Fibroblast of the conjunctiva (primary cell): ENCODE measurements at places on chromosomes 4 and X.

GRCh38 chr4:12139296-12139695 lies 710.6 kb upstream of the HS3ST1 start:
- no peak for DNase-seq

GRCh38 chr4:180134091-180134866 lies 2108.9 kb upstream of the TENM3 start:
- no peak for DNase-seq

- DNase-seq, result peak; percentile 4
Observed at GRCh38 chrX:75603833-75604232, 81.0 kb upstream of the ZDHHC15 start.

DNA sequence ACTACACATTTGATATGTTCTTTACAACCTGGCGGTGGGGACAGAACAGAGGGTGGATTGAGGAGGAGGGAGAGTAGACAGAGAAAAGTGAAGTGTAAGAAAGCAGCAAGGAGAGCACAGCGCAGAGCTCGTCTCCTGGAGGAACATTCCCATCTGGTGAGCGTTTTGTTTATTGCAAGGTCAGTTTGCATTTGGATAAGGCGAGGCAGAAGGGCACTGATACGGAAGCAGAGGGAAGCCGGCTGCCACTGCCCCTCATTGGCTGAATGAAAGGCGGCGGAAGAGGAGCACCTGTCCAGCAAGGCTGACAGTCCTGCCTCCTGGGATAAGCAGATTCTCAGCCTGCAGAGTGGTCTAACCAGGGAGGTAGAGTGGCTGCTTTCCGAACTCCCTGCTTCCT lies 83.2 kb downstream of the GPR143 start:
- DNase-seq, result no peak

- no peak for DNase-seq
Observed at GRCh38 chrX:129719931-129720530, 18.7 kb upstream of the XPNPEP2 start.

DNA sequence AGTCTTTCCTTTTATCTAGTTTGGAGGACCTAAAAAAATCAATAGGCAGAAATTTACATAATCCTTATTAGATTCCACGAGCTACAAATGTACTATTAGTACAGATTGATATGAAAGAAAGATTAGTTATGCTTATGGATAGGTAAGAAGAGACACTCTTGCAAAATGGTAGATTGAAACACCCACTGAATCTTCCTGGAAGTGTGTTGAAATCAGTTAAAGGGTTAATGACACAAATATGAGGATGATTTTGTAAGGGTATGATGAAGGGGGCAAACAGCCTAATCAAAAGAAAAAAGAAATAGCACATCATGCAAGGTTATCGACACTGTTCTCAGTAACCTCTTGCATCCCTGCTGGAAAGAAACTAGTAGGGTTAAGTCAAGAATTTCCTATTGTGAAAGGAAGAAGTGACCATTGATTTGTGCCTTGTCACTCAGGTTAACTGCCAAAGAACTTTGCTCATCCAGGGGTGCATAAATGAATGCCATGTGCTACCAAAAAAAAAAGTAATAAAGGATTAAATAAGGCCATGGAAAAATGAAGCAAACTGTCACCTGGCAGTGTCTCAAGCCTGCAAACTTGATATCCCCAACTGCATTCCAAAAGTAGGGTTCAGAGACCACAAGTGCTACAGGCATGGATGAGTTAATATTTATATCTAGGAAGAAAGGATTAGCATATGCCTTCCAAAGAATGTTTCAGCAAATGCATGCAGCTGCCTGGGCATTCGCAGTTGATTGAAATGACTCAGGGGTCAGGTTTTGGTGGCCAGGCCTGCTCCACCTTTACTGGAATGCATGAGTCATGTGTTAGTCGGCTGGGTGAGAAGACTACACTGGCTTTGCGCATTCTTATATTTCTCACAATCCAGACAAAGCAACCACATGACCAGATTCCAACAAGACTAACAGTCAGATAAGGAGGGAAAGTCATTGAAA lies 78.3 kb upstream of the ATXN3L start:
- peak; percentile 97 for DNase-seq

- no peak for DNase-seq
Observed at GRCh38 chr4:17920681-17921080, 100.9 kb downstream of the LCORL start.

DNA sequence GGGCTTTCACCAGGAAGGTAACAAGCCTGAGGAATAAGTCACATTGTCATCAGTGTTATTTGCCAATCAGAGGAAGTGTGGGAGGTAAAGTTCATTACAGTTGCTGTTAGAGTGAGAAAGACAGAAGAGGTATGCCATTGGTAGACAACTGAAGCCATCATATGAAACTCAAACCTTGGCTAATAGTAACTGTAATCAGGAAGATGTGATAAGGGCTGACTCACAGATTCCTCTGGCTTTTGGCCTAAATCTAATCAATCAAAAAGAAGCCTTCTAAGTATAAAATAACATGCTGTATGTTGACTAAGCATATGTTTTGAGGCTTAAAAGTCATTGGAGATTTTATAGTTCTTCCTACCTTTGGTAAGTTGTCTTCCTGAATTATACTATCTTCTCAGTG lies 242.8 kb downstream of the PCDH7 start:
- no peak for DNase-seq

DNA sequence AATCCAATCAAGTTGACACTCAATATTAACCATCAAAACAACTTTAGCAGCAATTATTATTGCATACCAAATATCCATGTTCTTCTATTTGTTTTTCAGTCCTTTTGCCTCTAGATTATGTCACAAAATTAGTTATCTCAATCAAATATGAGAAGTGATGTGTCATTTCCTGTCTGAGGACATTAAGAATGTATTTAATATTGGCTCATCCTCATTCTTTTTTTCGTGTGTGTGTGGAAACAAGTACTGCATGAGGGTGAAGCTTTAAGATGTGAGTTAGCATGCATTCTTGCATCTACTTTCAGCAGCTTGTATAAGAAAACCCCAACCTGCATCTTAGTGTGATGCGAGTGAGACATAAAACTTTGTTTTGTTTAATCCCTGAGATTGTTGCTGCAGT lies 301.4 kb downstream of the GRIA2 start:
- no peak for DNase-seq

GRCh38 chrX:21438792-21439191 lies 64.6 kb downstream of the CNKSR2 start:
- no peak for DNase-seq
